CD14-positive monocyte (primary cell): ENCODE measurements at places on chromosomes 3 and 15.
A peak's percentile ranks its signal among the peaks of the same experiment; 100 is the strongest.

GRCh38 chr15:38854506-38854905, 289.9 kb upstream of the RASGRP1 start:
- no peak overlapping the region for H3K27ac ChIP-seq
- no peaks in the 10 kb centered on the region for H3K36me3 ChIP-seq
- DNase-seq, result no peak
- H3K27me3 ChIP-seq, result peaks cover 4% of the 10 kb centered on the region
- no peak overlapping the region for H3K4me3 ChIP-seq

DNA sequence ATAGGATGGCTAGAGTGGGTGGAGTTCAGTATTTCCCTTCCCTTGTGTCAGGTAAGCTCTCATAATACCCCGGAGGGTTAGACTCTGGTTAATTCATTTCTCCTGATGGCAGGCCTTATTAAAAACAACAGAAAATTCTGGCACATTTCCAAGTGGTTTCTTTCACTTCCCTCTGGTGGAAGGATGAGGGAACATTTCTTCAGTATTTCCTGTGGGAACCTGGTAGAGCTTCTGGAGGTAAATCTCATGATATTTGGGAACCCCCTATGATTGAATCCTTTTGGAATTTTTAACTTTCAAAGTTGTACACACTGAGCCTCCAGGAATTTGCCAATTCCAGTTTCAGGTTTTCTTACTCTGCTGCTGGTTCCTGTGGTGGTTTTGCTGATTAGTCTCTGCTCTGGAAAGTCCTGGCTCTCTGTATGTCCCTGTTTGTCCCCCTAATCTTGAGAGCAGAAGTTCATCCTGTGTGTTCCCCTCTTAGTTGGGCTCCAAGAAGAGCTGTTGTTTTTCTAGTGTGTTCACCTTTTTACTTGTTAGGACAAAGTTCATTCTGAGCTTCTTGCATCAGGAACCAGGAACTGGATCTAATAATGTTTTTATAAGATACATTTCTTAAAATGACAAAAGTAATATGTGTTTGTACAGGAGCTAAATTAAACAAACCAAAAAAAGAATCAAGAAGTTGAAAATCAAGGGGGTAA, 12.1 kb downstream of the CHRNA7 start:
- H3K4me3 ChIP-seq, result no peak overlapping the region
- no peak overlapping the region for H3K27ac ChIP-seq
- no peaks in the 10 kb centered on the region for H3K27me3 ChIP-seq
- no peak for DNase-seq
- H3K4me1 ChIP-seq, result no peaks in the 10 kb centered on the region
- H3K36me3 ChIP-seq, result no peaks in the 10 kb centered on the region

GRCh38 chr15:93066834-93067648, 22.0 kb downstream of the RGMA start:
- H3K27me3 ChIP-seq, result peaks cover 18% of the 10 kb centered on the region
- H3K4me3 ChIP-seq, result no peak overlapping the region
- DNase-seq, result no peak
- no peaks in the 10 kb centered on the region for H3K36me3 ChIP-seq
- H3K27ac ChIP-seq, result no peak overlapping the region
- peaks cover under 1% of the 10 kb centered on the region for H3K4me1 ChIP-seq

- no peak overlapping the region for H3K4me3 ChIP-seq
- H3K27ac ChIP-seq, result no peak overlapping the region
- no peaks in the 10 kb centered on the region for H3K4me1 ChIP-seq
- DNase-seq, result no peak
- no peaks in the 10 kb centered on the region for H3K36me3 ChIP-seq
- no peaks in the 10 kb centered on the region for H3K27me3 ChIP-seq
These were observed 1437.0 kb downstream of the OTOL1 start for GRCh38 chr3:162933656-162934055.

DNA sequence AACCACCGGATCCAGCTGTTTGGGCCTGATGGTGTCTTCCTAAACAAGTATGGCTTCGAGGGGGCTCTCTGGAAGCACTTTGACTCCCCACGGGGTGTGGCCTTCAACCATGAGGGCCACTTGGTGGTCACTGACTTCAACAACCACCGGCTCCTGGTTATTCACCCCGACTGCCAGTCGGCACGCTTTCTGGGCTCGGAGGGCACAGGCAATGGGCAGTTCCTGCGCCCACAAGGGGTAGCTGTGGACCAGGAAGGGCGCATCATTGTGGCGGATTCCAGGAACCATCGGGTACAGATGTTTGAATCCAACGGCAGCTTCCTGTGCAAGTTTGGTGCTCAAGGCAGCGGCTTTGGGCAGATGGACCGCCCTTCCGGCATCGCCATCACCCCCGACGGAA, 60.1 kb upstream of the CCR4 start:
- H3K4me1 ChIP-seq, result peaks cover 8% of the 10 kb centered on the region
- DNase-seq, result no peak
- H3K27ac ChIP-seq, result no peak overlapping the region
- peaks cover 20% of the 10 kb centered on the region for H3K36me3 ChIP-seq
- no peaks in the 10 kb centered on the region for H3K27me3 ChIP-seq
- H3K4me3 ChIP-seq, result no peak overlapping the region

GRCh38 chr3:117059956-117060270, 350.3 kb downstream of the TUSC7 start:
- H3K4me3 ChIP-seq, result no peak overlapping the region
- H3K27ac ChIP-seq, result no peak overlapping the region
- DNase-seq, result no peak
- H3K36me3 ChIP-seq, result no peaks in the 10 kb centered on the region

GRCh38 chr3:58484045-58484721, 7.7 kb upstream of the KCTD6 start:
- peak overlapping the region; percentile 91 for H3K27ac ChIP-seq
- H3K4me3 ChIP-seq, result no peak overlapping the region
- peaks cover 93% of the 10 kb centered on the region for H3K4me1 ChIP-seq
- H3K36me3 ChIP-seq, result no peaks in the 10 kb centered on the region
- H3K27me3 ChIP-seq, result no peaks in the 10 kb centered on the region

- no peaks in the 10 kb centered on the region for H3K27me3 ChIP-seq
- no peak overlapping the region for H3K4me3 ChIP-seq
- H3K36me3 ChIP-seq, result no peaks in the 10 kb centered on the region
- DNase-seq, result no peak
- no peak overlapping the region for H3K27ac ChIP-seq
- no peaks in the 10 kb centered on the region for H3K4me1 ChIP-seq
These were observed 27.7 kb downstream of the C15orf39 start for GRCh38 chr15:75229191-75230015.

- peaks cover 11% of the 10 kb centered on the region for H3K4me1 ChIP-seq
- H3K4me3 ChIP-seq, result no peak overlapping the region
- H3K27me3 ChIP-seq, result no peaks in the 10 kb centered on the region
- H3K27ac ChIP-seq, result no peak overlapping the region
- H3K36me3 ChIP-seq, result no peaks in the 10 kb centered on the region
These were observed 266.4 kb downstream of the FAM43A start for GRCh38 chr3:194951931-194952582.

DNA sequence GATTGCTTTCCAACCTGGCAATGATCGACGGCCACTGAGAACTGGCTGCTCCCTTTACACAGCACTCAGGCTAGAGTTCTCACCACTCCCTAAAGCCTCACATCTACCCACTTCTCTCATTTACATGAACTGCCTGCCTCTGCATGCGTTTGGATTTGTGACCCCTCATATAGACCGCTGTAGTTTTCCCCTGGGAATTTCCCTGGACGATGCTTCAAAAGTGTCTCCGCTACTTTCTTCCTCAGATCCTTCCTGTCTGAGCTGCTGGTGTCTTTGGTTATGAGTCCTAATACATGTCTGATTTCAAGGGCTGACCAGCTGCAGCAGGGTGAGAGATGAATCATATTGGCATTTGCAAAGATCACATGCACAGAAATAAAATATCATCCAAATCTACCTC, 116.7 kb upstream of the ETV5 start:
- H3K27me3 ChIP-seq, result no peaks in the 10 kb centered on the region
- H3K36me3 ChIP-seq, result peaks cover 95% of the 10 kb centered on the region
- H3K27ac ChIP-seq, result no peak overlapping the region
- DNase-seq, result no peak
- H3K4me1 ChIP-seq, result no peaks in the 10 kb centered on the region

DNA sequence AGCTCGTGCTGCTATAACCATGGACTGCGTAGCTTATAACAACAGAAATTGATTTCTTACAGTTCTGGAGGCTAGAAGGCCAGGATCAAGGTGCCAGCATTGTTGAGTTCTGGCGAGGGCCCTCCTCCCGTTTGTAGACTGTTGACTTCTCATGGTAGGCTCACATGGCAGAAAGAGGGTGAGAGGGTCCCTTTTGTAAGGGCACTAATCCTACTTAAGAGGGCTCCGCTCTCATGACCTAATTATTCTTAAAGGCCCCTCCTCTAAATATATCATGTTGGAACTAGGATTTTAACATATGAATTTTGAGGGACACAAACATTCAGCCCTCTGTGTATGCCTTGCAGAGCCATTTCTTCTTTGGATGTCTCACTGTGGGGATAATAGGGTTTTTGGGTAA, 28.8 kb upstream of the PYDC2 start:
- H3K36me3 ChIP-seq, result no peaks in the 10 kb centered on the region
- no peaks in the 10 kb centered on the region for H3K27me3 ChIP-seq
- DNase-seq, result no peak
- H3K4me1 ChIP-seq, result no peaks in the 10 kb centered on the region
- H3K4me3 ChIP-seq, result no peak overlapping the region

GRCh38 chr15:85492406-85492805, 112.0 kb downstream of the AKAP13 start:
- peak; percentile 11 for DNase-seq
- no peaks in the 10 kb centered on the region for H3K36me3 ChIP-seq
- no peaks in the 10 kb centered on the region for H3K27me3 ChIP-seq

DNA sequence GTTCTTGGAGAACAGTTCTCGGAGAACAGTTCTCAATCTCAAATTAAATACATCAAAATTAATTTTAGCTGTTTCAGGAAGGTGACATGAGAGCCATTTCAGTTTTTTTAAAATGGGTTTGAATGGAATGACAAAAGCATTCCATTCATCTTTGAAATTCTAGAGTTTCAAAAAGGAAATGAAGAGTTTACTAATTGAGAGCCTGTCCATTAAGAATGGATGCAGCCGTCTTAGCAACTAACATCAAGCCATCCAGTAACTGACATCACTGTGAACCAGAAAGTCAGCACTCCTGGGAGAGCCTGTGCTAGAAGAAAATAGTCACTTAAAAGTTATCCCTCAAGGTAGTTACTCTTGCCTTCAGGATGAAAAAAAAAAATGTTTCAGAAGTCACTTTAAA, 47.0 kb upstream of the FSTL1 start:
- DNase-seq, result no peak
- no peaks in the 10 kb centered on the region for H3K36me3 ChIP-seq
- no peak overlapping the region for H3K4me3 ChIP-seq
- peaks cover 9% of the 10 kb centered on the region for H3K4me1 ChIP-seq

- no peaks in the 10 kb centered on the region for H3K4me1 ChIP-seq
- no peak for DNase-seq
- H3K27me3 ChIP-seq, result no peaks in the 10 kb centered on the region
- no peak overlapping the region for H3K4me3 ChIP-seq
These were observed 24.0 kb upstream of the LIPC start for GRCh38 chr15:58407778-58408177.

DNA sequence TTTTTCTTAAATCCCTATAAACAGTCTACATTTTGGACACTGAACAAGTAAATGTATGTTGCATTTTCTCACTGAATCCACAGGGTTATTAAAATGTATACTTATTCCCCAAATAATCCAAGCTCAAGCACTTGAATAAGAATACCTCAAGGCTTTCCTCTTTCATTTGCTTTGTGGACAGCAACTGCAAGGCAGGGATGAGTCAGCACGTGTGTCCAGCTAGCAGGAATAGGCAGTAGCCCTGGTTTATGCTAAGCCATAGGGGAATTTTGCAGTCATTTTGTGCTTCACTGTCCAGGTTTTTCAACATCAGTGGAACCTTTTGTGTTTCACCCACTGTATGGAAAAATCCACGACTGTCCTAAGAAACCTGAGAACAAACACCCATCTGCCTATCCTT, 96.7 kb upstream of the KCNMB2 start:
- H3K36me3 ChIP-seq, result no peaks in the 10 kb centered on the region
- H3K27ac ChIP-seq, result no peak overlapping the region
- H3K4me3 ChIP-seq, result no peak overlapping the region
- no peaks in the 10 kb centered on the region for H3K4me1 ChIP-seq

GRCh38 chr15:89002281-89002761, 85.9 kb upstream of the ABHD2 start:
- H3K36me3 ChIP-seq, result no peaks in the 10 kb centered on the region
- no peaks in the 10 kb centered on the region for H3K4me1 ChIP-seq
- no peak overlapping the region for H3K27ac ChIP-seq
- no peak for DNase-seq
- H3K27me3 ChIP-seq, result no peaks in the 10 kb centered on the region

DNA sequence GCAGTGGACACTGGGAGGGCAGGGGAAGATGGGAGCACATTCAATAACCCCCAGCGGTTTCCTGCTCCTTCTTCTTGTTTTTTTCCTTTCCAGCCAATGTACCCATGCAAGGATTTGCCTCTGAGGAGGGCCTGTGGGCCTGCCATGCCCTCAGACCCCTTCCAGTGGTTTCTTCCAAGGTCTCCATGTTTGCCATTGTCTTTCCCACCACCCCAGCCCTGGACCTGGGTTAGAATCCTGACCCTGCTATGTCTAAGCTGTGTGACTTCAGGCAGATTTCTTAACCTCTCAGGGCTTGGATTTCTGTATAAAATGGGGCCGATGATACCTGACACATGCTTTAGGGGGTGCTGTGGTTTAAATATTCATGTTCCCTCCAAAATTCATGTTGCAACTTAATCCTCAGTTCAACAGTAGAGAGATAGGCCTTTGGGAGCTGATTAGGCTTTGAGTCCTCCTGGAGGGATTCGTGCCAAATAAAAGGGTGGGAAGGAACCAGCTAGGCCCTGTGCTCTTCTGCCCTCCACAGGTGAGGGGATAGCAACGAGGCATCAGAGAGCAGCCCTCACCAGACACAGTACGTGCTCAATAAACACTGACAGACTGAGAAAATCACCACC, 46.3 kb upstream of the FLNB start:
- peaks cover 24% of the 10 kb centered on the region for H3K4me1 ChIP-seq
- DNase-seq, result no peak
- no peaks in the 10 kb centered on the region for H3K36me3 ChIP-seq
- H3K4me3 ChIP-seq, result no peak overlapping the region
- H3K27me3 ChIP-seq, result no peaks in the 10 kb centered on the region
- no peak overlapping the region for H3K27ac ChIP-seq

- H3K27me3 ChIP-seq, result no peaks in the 10 kb centered on the region
- H3K36me3 ChIP-seq, result no peaks in the 10 kb centered on the region
- peaks cover 18% of the 10 kb centered on the region for H3K4me1 ChIP-seq
- peak; percentile 9 for DNase-seq
- H3K4me3 ChIP-seq, result no peak overlapping the region
- H3K27ac ChIP-seq, result no peak overlapping the region
These were observed 403.3 kb downstream of the LPP start for GRCh38 chr3:188557235-188557634.

DNA sequence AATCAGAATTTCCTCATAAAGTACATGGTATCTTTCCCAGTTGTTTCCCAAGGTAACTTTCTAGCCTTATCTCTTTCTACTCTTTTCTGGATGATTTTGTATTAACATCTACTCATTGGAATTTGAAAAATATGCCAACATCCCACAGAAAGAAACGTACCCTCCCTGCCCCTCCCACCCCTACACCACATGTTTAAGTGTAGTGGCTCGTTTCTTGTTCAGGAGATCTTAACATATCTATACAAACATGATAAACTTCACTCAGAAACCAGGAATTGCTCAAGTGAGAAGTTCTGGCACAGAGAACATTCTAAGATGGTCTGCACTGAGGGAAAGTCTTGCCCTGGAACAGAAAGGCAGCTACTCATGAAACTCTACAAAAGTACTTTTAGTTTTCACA, 404.7 kb downstream of the SOX2 start:
- no peaks in the 10 kb centered on the region for H3K4me1 ChIP-seq
- DNase-seq, result no peak
- H3K27me3 ChIP-seq, result no peaks in the 10 kb centered on the region
- H3K27ac ChIP-seq, result no peak overlapping the region
- H3K4me3 ChIP-seq, result no peak overlapping the region

- no peak overlapping the region for H3K4me3 ChIP-seq
- DNase-seq, result no peak
- no peaks in the 10 kb centered on the region for H3K27me3 ChIP-seq
- no peaks in the 10 kb centered on the region for H3K36me3 ChIP-seq
These were observed 50.5 kb downstream of the SUCNR1 start for GRCh38 chr3:151923901-151924300.
